ENCODE measurements at places on chromosomes 12 and 14.
A peak's percentile ranks its signal among the peaks of the same experiment; 100 is the strongest.

DNA sequence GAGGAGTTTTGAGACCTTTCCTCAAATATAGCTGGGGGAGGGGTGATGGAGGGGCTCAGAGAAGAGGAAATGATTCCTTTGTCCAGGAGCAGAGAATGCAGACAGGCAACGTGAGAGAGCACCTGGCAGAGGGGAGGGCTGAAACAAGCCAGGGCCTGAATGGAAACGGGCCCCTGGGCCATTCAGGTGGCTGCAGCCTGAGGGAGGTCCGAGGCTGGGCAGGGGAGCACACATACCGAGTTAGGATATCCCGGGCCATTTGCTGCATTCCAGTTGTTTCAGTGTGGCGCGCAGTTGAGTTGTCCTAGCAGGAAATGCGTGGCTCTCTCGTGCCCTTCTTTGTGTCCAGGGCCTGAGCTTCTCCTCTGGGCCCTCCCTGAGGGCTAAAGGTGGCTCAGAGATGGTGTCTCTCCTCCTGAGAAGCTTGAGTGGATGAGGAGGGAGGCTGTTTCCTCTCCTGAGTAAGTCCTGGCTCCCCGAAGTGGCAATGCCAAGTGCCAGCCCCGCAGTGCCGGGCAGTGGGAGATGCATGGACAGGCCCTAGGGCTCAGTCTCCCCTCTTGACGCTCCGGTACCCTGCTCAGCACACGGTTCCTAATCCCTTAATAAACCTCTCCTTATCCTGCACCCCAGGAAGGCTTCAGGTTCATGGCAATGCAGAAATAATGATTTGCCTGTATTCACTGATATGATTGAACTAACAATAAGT lies 85.5 kb upstream of the VRK1 start:
- DNase-seq, result no peak

DNA sequence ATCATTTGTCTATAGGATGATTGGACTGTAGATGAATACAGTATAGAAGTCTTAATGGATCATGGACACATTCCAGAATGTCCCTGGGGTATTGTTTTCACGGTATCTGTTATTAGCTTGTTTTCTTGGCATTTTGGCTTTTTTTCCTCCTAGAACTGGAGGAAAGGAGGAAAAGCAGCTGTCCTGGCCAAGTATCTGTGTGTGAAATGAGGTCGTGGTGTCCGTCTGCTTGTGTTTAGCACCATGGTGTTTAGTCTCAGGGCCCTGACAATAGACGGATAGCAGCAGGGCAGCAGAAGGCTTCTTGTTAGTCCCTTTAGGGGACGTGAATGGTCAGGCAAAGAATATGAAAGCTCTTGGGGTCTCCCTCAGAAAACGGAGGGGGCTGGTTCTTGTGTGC lies 21.2 kb downstream of the FGF6 start:
- no peak for DNase-seq

DNA sequence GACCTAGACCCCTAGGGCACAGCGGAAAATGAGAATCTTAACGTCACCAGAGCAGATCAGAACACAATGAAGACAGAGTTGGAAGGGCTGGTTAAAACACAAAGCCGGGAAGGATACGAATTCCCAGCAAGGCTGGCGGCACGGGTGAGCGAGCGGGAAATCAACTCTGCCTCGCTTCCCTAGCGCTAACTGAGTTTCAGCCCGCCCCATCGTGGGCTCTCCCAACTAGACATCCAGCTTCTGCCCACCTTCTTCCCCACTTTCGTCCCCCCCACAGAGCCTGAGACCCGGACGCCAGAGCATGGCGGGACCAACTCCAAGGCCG lies 377 bp downstream of the CCNT1 start:
- DNase-seq, result no peak

GRCh38 chr12:101115326-101115725 lies 94.7 kb downstream of the SLC5A8 start:
- DNase-seq, result no peak

GRCh38 chr14:100982762-100983161 lies 79.2 kb upstream of the RTL1 start:
- DNase-seq, result no peak

DNA sequence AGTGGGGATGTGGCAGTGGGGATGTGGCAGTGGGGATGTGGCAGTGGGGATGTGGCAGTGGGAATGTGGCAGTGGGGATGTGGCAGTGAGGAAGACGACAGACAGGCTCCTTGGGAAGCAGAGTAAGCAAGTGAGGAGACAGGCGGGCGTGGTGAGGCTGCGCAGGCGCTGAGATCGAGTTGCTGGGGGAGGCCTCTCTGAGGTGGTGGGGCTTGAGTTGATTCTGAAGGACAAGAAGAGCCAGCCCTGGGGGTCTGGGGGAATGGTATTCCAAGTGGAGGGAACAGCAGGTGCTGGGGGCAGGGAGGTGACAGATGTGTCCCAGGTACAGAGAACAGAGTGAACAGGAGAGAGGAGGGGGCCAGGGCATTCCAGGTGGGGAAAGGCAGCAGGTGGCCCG lies 33.8 kb upstream of the TSPAN9 start:
- no peak for DNase-seq

- DNase-seq, result no peak
Measured at GRCh38 chr12:122081083-122081696, 2.6 kb downstream of the MLXIP start.

DNA sequence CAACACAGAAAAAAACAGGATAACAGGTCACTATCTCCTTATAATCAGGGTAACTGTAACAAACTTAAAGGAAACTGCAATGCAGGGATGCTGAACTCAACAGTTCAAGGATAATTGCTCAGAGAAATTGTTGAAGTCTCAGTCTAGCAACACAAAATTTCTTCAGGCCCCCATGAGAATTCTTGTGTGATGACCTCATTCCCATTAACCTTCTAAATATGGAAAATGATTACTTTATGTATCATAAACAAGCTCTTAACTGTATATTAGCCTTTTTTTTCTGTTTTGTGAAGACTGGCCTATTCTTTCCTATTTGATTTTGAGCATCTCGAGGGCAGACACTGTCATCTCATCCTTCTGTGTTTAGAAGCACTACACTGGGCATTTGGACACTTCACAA lies 47.1 kb downstream of the IGF1 start:
- no peak for DNase-seq

DNA sequence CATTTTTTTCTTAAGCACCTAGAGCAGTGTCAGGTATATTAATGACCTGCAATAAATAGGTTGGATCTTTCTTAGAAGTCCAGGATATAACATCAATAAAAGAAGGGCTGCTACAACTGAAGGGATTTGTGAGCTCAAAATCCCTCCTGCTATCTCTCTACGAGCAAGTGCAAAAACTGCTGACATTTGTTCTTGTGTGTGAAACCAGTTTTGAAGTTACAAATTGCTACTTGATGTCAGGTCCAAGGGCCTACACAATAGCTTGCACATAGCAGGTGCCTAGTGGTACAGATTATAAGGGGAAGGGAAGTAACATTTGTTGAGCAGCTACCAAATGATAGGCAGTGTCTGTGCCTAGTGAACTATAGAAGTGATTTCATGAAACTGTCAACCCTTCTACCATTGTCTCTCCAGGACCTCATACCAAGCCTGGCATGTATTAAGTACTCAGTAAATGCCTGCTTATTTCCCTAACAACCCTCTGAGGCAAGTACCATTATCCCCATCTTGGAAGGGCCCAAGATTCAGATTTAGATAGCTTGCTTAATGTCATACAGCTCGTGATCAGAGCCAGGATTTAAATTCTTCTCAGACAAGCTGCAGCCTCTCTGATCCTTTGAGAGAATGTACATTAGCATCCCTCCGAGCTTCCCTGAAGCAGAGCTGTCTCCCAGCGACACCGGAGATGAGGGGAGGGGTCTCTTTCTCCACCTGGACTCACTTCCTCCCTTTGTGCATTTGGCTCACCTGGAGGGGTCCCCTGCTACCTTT lies 300.3 kb downstream of the ZFP36L1 start:
- DNase-seq, result no peak

DNA sequence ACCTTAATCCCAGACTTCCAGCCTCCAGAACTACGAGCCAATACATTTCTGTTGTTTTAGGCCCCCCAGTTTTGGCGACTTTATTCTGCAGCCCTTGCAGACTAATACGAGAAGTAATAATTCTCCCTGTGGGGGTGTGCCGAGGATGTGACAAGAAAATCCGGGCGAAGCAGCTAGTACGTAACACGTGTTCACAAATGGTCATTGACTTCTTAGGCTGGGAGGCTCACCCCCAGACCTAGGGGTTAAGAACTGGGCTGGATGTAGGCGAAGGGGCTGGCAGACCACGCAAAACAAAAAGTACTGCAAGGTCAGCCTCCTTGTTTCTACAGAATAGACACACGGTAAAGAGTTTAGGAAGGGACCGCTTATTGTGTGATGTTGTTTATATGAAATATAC lies 69.8 kb upstream of the ESRRB start:
- DNase-seq, result no peak

- DNase-seq, result no peak
Measured at GRCh38 chr12:112938751-112939150, 477 bp downstream of the OAS3 start.

GRCh38 chr14:85597701-85598100 lies 67.8 kb downstream of the FLRT2 start:
- DNase-seq, result no peak

DNA sequence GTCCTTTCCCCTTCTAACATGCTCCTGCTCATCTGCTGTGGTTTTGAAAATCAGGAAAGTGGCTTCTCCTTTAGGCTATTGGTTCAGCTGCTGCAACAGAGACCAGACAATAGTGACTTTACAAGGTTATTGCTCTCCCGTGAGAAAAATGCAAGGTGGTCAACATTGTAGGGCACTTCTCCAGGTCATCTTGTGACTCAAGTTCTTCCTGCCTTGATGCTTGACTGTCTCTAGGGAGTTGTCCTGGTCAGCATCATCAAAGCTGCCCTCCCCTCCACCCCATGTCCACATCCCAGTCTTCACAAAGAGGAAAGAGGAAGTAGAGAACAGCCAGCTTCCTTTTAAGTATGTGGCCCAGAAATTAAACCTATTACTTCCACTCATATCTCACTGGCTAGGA lies 3.9 kb upstream of the TMEM63C start:
- peak; percentile 23 for DNase-seq

DNA sequence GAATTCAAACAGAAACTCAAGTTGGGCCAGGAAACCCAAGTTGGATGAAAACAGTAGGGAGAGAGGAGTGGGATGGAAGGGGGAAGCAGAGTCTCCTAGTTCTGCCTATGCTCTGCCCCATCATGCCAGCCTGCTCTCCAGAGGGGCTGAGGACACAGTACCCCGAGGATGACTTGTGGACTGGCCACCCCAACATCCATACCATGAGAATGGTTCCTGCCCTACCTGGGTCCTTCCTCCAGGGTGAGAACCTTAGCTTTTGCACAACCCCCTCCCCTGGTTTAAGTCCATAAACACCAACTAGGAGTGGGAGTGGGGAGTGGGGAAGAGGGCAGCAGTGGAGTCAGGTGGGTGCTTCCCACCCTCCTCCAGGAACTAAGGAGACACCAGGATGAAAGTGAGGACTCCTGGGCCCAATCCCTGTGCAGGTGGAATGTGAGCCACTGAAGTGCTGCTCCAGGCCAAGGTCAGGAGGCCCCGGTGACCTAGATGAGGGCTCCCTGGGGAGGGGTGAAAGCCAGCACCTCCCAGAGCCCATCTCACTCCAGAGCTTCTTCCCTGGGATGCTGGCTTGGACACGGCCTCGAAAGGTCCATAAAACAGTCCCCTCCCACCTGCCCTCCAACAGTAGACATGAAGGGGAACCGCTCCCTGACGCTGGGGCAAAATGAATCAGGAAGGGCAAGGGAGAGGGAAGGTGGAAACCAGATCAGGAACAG lies 6.6 kb downstream of the ZNF385A start:
- no peak for DNase-seq

DNA sequence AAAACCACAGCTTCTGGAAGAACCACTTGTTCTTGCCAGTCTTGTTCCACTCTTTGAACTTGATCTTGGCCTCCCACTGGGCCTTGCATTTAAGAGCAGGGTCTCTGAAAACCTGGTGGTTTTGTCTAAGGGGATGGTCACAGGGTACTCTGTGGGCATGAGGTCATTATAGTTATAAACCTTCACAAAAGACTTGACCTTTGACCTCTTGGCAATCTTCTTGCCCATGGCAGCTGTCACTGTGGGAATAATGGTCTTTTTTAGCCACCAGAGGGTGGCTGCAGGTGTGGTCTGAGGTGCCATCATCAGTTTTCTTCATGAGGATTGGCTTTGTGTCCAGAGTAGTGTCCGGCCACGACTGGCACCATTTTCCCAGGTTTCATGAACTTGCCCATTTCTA lies 9.1 kb downstream of the ATP6V0A2 start:
- no peak for DNase-seq

DNA sequence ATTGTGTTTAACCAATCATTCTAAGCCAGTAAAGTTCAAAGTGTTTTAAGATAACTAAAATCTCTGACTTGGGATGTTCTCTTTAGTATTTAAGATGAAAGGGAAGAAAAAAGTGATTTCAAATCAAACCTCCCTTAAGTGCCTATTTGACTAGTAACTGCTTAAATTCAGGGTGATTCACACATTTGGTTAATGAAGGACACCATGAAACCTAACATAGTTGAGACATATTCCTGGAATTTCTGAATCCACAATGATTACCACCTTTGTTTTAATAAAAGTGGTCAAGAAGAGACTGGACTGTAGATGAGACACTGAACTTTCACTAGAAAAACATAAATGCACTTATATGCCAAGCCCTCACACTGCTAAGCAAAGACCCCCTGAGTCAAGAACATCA lies 138.7 kb downstream of the MED13L start:
- DNase-seq, result no peak

- DNase-seq, result peak; percentile 54
Measured at GRCh38 chr12:4526923-4527546, 11.7 kb upstream of the RAD51AP1 start.

DNA sequence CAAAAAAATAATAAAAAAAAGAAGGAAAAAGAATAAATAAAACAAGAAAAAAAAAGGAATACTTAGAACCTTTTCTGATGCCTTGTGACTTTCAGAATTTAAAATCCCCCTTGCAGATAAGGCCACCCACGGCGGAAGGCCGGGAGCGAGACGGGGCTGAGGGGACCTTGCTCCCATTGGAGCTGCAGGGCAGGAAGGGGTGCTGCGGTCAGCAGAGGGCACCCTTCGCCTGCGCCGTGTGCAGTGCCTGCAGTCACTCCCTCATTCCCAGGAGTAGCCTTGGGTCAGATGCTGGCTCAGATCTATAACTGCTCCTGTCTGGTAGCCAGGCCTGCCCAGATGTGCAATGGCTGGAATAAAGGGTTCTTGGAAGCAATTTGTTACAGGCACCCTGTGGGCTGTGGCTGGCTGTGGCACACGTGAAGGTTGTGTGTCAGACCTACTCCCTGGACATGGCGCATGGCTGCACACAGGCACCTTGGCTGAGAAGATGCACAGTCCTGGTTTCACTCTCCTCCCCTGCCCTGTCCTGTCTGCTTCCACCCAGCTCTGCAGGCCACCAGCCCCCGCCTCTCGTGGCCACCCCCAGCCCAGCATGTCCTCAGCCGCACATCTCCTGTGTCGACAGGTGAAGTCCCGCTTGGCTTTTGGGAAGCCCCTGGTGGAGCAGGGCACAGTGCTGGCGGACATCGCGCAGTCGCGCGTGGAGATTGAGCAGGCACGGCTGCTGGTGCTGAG lies 13.4 kb upstream of the ALDH2 start:
- DNase-seq, result no peak

- peak; percentile 87 for DNase-seq
Measured at GRCh38 chr12:66107451-66107915, 23.1 kb downstream of the LLPH start.

Measured in AML-193 (cell line).